Kidney tubule cell (primary cell): ENCODE measurements at places on chromosomes 5 and 9.

DNA sequence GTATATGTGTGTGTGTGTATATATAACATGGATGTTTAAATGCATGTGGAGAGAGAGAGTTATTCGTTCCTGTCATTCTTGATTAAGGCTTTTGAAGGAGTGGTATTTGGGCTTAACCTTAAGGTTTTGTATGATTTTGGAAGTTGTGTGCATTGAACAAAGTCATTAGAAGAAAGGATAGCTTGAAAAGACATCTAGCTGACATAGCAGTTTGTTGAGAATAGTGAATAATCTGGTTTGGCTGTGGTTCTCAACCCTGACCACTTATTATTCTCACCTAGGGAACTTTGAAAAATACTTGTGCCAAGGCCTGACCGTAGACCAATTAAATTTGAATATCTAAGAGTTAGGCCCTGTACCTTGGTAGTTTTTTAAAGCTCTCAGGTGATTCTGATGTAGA is 141.1 kb upstream of the SH3GL2 start:
- DNase-seq: no peak

- peak; percentile 47 for DNase-seq
These were observed 163.2 kb downstream of the ARRDC3 start for GRCh38 chr5:91219803-91220371.

- no peak for DNase-seq
These were observed 171.4 kb upstream of the DAP start for GRCh38 chr5:10932426-10932825.

DNA sequence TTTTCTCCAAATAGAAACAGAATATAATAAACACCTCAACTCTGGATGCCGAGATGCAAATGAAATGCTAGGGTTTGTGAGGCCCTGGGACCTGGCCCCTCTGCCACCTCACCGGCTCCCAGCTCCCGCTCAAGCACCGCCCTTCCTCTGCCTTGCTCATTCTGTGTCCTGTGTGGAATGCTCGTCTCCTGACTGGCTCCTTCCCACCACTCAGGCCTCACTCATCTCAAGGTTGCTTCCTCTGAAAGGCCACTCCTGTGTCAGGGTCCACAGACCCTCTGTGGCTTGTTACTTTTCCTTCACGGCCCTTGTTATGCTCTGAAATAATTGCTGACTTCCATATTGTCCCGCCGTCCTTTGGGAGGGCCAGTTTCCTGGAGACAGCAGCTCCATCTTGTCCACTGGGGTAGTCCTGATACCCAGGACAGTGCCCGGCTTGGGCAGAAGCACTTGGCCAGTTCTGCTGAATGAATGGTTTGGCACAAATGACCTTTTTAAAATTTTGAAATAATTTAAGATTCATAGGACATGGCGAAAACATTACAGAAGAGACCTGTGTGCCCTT is 15.4 kb downstream of the RNF44 start:
- DNase-seq: no peak

DNA sequence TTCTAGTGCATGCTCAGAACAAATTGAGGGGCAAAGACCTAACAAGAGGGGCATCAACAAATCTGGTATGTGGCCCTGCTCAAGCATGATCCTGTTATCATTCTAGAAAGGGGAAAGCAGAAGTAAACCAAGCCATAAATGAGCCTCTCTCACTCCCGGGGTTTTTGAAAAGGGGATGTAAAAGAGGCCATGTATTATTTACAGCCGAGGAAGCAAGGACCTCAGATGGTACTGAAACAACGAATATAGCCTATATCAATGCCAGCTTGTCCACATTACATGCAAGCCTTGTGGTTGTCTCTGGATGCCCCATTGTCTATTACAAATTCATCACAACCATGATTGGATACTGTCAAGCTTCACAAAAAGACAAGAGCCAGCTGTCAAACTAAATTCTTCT is 211.3 kb downstream of the DCP2 start:
- no peak for DNase-seq

GRCh38 chr9:10488937-10489336 is 123.9 kb downstream of the PTPRD start:
- DNase-seq: no peak

DNA sequence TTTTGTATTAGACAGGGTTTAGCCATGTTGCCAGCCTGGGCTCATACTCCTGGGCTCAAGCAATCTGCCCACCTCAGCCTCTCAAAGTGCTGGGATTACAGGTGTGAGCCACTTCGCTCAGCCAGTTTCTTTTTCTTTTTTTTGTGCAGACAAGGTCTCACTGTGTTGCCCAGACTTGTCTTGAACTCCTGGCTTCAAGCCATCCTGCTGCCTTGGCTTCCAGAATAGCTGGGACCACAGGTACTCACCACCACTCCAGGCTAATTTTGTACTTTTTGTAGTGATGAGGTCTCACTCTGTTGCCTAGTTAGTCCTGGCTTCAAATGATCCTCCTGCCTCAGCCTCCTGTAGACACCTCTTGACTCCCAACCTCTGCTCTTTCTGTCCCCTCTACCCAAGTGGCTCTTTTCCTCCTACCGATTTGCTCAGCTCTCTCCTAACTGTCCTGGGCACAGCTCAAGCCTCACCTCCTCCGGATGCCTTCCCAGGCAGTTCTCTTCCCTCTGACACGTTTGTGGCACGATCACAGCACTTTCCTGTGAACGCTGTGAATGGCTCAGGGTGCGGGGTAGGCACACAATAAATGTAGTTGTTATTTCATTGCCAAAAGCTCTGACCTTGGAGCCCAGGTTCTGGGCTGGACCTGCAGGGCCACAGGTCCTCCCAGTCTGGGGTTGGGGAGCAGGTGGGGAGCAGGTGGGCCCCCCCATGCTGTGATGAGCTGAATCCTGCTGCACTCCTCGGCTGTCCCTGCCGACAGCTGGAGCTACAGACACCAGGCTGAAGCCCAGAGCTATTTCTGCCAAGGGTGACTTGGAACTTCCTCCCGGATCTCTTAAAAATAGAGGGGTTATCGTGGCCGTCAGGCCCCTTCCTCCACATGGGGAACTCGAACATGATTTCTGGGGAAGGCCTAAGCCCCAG is 23.9 kb downstream of the GFI1B start:
- no peak for DNase-seq

DNA sequence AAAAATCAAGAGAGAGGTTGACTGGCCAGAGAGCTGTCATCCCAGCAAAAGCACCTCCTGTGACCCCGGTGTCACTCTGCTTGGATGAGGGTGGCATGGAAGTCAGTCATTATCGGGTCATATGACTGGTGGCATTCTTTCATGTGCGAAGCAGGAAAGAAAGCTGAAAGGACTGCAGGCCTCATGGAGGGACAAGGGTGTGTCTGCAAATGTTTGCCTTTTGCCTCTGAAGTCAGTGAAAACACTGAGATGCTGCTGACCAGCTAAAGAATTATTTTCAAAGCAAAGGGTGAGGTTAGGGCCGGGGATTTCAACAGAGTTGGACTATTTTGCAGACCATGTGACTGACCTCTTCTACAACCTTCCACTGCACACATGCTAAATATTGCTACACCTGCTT is 298.3 kb downstream of the CSNK1G3 start:
- DNase-seq: peak; percentile 47

DNA sequence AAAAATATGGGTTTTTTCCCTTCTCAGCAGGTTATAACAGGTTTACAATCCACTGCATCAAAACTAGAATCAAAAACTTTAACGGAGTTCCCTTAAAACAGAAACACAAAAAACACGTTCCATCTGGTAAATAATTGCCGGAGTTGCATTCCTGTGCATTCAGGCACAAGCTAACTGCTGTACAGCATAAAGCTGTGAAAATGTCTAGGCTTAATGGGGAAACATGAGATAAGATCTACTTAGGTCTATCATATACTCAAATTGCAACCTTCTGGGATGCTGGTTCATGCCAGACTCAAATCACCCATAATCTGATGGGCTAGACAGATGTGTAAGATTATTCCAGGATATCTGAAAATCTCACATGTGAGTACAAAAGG is 265.3 kb downstream of the DOCK8 start:
- DNase-seq: peak; percentile 80

- DNase-seq: no peak
These were observed 224.3 kb downstream of the GNA14 start for GRCh38 chr9:77423841-77424240.

GRCh38 chr9:115845648-115846312 is 307.8 kb upstream of the PAPPA start:
- peak; percentile 60 for DNase-seq

- no peak for DNase-seq
These were observed 2.9 kb downstream of the B4GALT1 start for GRCh38 chr9:33164138-33164809.

GRCh38 chr5:81980160-81980559 is 8.3 kb downstream of the ATG10 start:
- DNase-seq: no peak

DNA sequence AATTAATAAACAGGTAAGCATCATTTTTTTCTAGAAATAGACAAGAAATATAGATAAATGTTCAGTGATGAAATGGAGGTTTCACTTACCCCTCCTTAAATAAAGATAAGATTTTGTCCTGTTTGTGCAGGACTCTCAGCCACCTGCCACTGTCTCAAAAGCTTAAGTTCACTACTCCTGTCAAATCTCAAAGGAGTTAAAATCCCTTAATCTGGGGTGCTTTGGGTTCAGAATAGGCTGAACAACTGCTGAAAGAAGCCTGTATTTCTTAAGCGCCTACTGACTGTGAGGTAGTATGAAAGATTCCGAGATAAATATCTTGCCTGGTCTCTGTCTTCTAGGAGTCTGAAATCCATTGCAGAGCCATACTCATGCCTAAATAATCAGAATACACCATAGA is 3.7 kb upstream of the BRINP1 start:
- no peak for DNase-seq

GRCh38 chr5:79973511-79973910 is 17.6 kb downstream of the MTX3 start:
- DNase-seq: peak; percentile 2

DNA sequence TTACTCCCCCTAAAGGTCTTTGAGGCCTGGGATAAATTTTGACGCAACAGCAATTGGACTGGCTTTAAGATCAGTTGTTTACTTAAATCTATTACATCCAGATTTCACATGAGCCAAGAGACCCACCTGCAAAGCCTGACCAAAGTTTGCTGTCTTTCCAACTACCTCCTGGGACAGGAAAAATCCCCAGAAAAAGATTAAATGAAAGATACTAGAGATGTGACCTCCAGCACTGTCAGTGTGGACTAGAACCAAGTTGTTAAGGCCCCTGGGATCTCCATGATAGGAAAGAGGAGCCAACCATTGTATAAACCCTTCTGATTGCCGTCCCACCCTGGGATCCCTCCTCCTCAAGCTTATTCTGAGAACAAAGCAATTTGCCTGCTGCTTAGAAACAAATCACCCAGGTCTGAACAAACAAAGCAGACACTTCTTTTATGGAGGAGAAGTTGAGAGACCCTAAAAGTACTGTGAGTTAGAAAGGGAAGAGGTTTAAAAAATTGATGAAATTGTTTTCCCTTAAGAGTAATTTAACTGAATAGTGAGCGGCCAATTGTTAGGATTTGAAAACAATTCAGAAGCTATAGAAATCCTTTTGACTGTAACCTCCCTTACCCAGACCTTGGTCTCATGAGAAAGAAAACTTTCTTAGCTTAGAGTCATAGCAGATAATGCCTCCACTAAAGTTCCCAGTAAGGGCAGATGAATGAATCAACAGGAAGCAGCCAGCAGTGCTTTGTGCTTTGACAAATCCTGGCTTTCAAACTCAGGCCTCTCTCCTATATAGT is 255.2 kb downstream of the TMEM167A start:
- DNase-seq: peak; percentile 8

DNA sequence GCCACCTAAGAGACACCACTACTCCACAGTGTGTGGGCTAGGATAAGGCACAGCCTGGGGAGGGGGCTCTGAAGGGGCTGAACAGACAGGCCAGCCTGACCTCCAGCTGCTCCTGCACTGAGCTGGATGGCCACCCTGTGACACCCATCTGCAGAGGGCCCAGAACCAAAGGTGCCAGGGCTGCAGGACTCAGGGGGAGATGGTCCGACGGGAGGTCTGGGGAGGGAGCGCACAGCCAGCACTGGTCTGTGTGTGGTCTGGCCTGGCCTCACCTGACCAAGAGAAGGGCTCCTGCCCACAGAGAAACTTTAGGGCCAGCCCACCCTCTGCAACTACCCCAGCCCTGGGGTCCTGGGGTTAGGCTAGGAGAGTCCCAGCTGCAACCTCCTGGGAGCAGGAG is 789 bp downstream of the LTC4S start:
- DNase-seq: no peak

- no peak for DNase-seq
These were observed 5.7 kb upstream of the EXOC3 start for GRCh38 chr5:437281-437771.

DNA sequence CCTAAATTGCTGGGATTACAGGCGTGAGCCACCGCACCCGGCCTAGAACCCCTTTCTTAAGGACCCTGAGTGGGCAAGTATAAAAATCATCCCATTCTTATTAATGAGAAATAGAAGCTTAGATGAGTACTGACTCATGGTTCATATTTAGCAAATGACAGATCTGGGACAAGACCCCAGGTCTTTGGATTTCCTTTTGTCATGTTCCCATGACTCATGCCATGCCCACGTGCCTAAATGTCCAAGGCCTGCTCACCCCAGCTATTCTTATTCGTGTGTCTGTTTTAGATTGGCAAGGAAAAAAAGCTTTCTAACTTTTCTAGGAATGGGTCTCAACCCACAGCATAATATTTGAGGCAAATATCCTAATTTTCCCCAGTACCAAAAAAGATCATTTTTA is 57.7 kb upstream of the RPS23 start:
- DNase-seq: no peak

GRCh38 chr5:117889596-117889995 is 1098.8 kb downstream of the DTWD2 start:
- DNase-seq: peak; percentile 13

- DNase-seq: no peak
These were observed 684 bp upstream of the JMY start for GRCh38 chr5:79235261-79235633.

- DNase-seq: no peak
These were observed 265.8 kb downstream of the SYK start for GRCh38 chr9:91067306-91067860.

GRCh38 chr9:108212184-108212583 is 643.6 kb downstream of the ACTL7B start:
- DNase-seq: no peak

DNA sequence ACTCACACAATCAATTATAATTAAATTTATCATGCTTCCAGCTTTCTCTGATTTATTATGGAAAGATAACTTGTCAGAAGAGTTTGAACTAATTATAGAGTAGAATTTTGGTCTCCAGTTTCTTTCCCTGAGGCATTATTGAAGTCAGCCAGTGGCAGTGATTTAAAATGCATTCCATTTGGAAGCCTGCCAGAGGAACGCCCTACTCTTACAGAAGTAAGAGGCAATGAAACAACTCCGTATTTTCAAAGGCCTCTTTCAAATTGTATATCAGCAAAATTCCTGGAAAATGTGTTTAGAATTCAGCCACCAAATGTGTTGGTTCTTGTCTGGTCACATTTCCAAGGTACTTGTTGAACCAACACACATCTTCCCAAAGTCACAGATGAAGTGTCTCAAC is 640.9 kb downstream of the SEMA5A start:
- peak; percentile 52 for DNase-seq

DNA sequence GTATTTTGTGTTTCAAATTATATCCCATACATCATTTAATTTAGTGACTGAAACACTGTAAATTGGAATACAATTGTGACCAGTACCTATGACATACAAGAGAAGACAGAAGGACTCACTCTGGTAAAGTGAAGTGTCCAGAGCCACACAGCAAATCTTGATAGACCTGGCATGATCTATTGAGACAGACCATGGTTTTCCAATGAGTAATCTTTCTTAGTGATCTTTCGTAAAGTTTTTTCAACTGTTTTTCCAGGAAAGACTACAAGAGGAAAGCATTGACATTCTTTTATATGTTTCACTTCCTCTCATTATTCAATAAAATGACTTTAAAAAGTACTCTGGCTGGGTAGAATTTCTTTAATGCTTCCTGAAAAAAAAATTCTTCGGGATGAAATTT is 43.3 kb upstream of the ALDH1A1 start:
- no peak for DNase-seq
